ENCODE measurements at places on chromosomes 5 and 9. TPM values are rescaled to one million over a fixed set of nuclear protein-coding genes. Genes with fewer than 3 reads are reported as not detected.

- no peak for DNase-seq
Measured at GRCh38 chr5:99129768-99130501, 201.1 kb upstream of the CHD1 start.

NEURL1B gene
- total RNA-seq = 17.8 TPM

QRFP gene
- total RNA-seq = not detected

DNA sequence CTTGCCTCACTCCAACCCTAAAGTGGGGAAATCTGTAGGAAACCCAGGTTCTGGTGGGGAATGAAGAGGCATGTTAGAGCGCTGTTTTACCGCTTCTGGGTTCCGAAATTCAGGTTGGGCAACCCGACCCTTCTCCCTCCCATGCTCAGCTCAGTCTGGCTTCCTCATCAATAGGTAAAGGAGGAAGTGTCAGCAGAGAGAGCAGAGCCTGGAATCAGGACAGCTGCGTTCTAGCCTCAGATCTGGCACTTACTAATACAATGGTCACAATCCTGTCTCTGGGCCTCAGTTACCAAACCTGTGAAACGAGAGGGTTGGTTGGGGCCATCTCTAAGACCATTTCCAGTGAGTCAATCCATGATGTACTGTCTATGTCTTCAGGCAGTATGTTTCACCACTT is 16.2 kb upstream of the TNIP1 start:
- peak; percentile 22 for DNase-seq

SLC25A46 gene
- total RNA-seq = 47.3 TPM

DNA sequence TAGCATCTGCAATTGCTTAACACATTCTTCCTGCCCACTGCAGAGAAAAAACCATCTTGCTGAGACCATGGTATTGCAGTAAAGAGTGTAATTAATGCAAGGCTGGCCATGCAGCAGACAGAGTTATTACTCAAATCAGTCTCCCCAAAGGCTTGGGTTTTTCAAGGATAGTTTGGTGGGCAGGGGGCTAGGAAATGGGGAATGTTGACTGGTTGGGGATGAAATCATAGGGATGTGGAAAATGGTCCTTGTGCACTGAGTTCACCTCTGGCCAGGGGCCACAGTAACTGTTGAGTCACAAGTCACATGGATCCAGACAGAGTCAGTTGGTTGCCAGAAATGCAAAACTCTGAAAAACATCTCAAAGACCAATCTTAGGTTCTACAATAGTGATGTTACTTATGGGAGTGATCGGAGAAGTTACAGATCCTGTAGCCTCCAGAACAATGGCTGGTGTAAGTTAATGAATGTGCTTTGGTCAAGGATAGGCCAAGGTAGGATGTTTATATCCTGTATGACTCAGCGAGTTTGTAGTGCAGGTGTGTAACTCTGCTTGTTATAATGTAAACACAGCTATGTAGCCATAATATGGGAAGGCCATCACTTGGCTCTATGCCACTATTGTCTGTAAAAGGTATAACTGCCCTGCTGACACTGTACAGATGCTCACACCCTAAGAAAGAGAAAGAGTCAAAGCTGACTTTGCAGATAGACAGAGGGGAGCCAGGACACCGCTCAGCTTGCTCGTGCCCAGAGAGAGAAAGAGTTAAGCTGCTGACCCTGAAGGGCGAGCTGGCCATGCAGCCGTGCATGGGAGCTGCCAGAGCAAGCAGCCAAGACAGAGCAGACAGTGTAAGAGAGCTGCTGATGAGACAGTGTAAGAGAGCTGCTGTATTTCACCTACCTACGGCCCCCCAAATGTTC is 27.2 kb downstream of the C9orf152 start:
- no peak for DNase-seq

GRCh38 chr9:109417054-109417453 is 81.1 kb downstream of the PTPN3 start:
- no peak for DNase-seq

DNA sequence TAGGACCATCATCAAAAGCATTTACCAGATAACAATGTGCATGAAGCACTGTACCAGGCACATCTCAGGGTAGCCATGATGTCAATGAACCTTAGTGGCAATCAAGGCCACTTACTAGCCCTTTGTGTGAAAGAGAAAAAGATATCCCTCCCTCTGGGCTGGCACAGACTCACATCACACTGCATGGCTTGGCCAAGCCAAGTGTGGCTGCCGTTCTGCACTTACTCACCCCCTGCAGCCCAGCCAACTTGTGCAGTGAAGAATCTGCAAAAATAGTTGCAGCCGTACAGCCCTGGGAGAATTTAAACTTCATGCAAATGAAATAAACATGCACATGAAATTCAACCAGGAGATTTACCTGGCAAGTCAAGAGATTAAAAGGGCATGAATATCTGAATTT is 333.5 kb downstream of the DEPDC1B start:
- no peak for DNase-seq

FOXD4L3 gene
- total RNA-seq = 0.86 TPM

CAMK2A gene
- 0.42 TPM for total RNA-seq

SPINK7 gene
- total RNA-seq = not detected

GRCh38 chr5:175523292-175523691 is 44.9 kb downstream of the SFXN1 start:
- DNase-seq = no peak

C9orf72 gene
- 10.0 TPM for total RNA-seq

- no peak for DNase-seq
Measured at GRCh38 chr9:97806721-97807120, 46.3 kb upstream of the FOXE1 start.

CEL gene
- total RNA-seq = 0.71 TPM

PCDHGB7 gene
- total RNA-seq = 0.91 TPM

- no peak for DNase-seq
Measured at GRCh38 chr5:136028090-136028489, 698 bp upstream of the TGFBI start.

- DNase-seq = peak; percentile 78
Measured at GRCh38 chr5:86880785-86881492, 263.2 kb downstream of the COX7C start.

GRCh38 chr5:87113861-87114260 is 153.8 kb upstream of the RASA1 start:
- peak; percentile 43 for DNase-seq

- DNase-seq = no peak
Measured at GRCh38 chr5:101284736-101285375, 381.8 kb upstream of the ST8SIA4 start.

FST gene
- total RNA-seq = 22.4 TPM

DNA sequence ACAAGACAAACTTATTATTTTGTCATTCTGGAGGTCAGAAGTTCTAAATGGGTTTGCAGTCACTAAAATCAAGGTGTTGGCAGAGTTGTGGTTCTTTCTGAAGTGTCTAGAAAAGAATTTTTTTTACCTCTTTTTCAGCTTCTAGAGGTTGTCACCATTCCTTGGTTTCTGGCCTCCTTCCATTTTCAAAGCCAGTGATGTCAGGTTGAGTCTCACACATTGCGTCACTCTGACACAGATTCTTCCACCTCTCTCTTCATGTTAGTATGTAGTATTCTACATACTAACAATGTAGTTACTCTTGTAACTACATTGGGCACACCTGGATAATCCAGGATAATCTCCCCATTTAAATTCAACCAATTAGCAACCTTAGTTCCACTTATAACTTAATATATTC is 290.3 kb downstream of the RFX3 start:
- no peak for DNase-seq

- DNase-seq = no peak
Measured at GRCh38 chr5:171661143-171661542, 124.5 kb upstream of the SMIM23 start.

DNA sequence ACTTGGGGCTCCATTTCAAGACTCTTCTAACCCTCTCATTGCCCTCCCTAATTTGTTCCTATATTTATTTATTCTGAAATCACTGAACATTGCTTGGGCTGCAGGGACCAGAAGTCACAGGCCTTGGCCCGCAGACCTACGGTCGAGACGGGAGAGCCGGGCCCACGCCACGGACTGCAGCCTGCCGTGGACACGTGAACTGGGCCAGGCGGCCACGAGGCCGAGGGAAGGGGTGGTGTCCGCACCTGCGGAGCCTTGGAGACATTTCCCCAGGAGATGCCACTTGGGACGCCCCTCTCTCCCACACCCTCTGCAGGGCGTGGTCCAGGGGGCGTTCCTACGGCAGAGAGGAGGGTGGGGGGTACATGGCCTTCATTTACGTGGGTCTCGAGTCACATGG is 463.9 kb downstream of the ICE1 start:
- DNase-seq = no peak

SPAAR gene
- total RNA-seq = 0.12 TPM

CATSPER3 gene
- total RNA-seq = not detected

GRCh38 chr9:128109050-128109709 is 18.3 kb downstream of the PTGES2 start:
- no peak for DNase-seq

OLFM1 gene
- total RNA-seq = not detected

DNA sequence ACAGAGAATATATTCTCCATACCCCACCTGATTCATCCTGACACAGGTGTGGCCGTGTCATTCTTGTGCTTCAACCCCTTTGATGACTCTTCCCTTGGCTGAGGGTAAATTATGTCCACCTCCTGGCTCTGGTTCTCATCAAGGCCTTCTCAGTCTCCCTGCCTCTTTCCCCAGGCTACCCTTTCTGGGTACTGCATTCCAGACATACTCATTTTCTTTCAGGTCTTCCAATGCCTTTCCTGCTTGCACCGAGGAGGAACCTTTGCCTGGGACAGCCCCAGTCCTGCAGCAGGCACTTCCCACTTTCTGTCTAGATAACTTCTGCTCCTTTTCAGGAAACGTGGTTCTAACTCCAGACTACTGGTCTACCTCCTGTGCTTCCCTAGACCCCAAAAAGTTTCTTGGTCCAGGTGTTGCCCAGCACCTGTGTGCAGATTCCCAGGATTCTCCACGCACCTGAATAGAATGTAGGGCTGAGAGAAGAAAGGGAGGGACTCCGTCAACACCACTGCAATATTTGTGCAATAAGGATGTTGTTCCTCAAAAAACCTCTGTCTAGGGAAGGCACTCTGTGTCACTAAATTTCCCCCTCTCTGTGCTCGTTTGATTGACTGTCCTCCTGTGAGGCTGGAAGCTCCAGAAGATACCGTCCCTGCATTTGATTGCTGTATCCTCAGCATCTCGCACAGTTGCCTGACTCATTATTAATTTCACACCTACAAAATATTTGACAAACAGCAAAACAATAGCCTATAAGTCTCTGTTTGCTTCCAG is 255.4 kb upstream of the NFIL3 start:
- DNase-seq = no peak

Data from SJCRH30 (cell line).